ENCODE measurements at places on chromosomes 2 and 18.

GRCh38 chr2:210004881-210005280 lies 2.4 kb downstream of the RPE start:
- no peak for DNase-seq

DNA sequence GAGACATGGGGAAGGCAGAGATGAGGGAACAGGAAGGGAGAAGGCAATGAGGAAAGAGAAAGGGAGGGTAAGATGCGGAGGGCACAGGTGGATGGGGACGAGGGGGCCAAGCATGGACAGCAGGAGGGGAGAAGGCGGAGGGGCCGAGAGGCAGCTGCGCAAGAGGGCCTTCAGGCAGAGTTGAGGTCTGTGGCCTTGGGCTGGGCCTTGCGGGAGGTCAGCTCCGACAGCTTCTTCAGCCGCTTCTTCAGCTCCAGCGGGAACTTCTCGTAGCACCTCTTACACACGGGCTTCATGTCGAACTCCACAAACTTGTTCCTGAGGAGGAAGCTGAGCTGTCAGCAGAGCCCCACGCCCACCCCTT lies 6.9 kb upstream of the GPR17 start:
- DNase-seq, result no peak

- no peak for DNase-seq
Measured at GRCh38 chr2:169091761-169092519, 22.6 kb downstream of the DHRS9 start.

DNA sequence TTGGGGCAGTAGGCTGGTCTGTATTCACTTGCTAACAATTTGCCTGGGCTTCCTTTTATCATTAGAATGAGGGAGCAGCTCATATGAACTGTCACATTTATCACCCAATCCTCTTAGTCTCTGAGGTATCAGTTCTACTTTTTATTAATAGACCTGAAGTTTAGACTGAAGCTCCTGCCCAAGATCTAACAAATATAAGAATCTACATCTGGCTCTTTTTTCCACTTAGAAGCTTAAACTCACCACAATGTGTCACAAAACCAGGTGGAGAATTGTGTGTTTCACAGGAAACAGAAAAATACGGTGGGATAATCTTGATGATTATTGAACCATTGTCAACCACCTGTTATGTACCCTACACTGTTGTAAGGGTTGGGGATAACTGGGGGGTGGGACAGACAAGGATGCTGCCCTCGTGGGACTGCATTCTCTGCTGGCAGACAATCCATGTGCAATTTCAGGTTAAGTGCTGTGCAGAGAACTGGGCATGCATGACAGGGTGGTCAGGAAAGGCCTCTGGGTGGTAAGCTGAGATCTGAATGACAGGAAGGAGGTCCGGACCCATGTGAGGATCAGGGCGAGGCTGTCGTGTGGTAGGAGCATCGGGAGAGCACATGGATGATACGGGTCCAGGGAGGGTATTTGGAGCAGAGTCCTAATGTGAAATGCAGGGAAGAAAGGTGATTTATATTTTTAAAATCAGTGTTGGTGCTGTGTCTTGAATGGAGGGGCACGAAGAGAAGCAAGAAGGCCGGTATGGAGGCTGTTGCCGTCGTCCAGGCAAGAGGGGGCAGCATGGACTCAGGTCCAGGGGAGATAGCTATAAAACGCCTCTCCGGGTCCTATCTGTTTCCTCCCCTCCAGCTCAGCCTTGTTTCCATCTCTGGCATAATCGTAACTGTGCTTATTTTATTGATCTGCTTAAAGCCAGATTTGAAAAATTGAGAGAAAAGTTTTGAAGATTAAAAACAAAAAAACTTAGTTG lies 17.6 kb downstream of the MYL12B start:
- no peak for DNase-seq

DNA sequence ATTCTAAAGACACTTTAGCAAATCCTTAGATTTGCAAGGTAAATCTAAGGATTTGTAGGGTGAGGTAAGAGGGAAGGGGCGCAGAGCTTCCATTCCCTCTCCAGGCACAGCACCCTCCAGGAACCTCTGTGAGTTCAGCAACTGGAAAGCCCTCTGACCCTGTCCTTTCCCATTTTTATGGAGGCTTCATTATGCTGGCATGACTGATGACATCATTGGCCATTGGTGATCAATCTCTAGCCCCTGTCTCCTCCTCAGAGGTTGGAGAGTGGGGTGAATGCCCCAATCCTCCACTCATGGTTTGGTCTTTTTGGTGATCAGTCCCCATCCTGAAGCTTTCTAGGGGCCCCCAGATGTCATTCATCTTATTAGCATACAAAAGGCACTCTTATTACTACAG lies 187.8 kb downstream of the TSN start:
- no peak for DNase-seq

DNA sequence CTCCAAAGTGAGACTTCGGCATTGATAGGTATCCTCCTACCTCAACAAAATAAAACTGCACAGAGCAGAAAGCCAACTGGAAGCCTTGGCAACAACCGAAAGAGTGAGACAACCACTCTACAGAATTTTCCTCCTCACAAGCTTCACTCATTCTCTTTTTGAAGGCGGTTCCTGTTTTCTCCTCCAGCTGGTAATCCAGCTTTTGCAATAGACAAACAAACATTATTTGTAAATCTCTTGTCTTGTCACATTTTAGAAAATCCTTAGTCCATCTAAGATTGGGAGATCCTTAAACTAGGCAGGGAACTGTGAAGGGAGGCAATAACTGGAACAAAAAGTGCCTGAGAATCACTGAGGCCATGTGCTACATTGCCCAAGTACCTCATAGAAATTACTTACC lies 332.4 kb downstream of the BCL11A start:
- no peak for DNase-seq

All from HepG2 (cell line).